ENCODE measurements at places on chromosomes 3 and 15.

- DNase-seq = no peak
Measured at GRCh38 chr15:42150219-42150970, 6.0 kb downstream of the PLA2G4F start.

- no peak for DNase-seq
Measured at GRCh38 chr15:69181424-69181823, 21.0 kb downstream of the GLCE start.

GRCh38 chr15:40714144-40714543 lies 19.2 kb downstream of the RAD51 start:
- no peak for DNase-seq

- no peak for DNase-seq
Measured at GRCh38 chr3:112856537-112856936, 9.9 kb upstream of the CD200R1L start.

DNA sequence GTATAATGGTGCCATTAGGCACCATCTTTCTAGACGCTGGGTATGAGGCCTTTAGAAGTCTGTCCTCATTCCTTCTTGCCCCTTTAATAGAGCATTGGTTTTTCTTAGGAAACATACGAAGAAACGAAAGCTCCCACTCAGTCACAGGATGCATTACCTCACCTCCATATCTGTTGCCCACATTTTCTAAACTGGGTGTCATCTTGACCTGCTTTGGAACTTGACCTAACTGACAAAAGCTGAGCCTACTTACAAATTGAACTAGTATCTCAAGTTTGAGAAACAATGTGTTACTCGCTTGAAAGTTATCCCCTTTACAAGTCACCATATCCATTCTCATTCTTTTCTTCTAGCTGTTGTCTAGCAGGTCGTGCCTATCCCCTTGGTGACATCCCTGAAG lies 102.7 kb downstream of the VPS8 start:
- no peak for DNase-seq

DNA sequence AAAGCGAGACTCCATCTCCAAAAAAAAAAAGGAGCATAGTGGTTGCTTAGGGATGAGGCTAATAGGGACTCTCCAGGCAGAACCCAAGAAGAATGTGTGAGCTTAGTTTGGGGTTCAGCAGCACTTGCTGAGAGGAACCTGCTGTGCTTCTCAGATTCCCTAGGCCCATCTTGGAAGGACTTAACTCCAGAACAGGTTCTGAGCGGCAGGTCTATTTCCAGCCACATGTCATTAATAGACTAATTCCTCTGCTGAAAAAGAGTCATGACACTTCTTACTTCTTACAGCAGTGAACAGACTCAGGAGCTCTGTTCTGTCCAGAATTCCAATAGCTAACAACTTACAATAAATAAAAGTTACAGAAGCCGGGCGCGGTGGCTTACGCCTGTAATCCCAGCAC lies 22.5 kb downstream of the RHOA start:
- DNase-seq = no peak
